CD8-positive, alpha-beta memory T cell (primary cell): ENCODE measurements at places on chromosomes 3 and 15.

DNA sequence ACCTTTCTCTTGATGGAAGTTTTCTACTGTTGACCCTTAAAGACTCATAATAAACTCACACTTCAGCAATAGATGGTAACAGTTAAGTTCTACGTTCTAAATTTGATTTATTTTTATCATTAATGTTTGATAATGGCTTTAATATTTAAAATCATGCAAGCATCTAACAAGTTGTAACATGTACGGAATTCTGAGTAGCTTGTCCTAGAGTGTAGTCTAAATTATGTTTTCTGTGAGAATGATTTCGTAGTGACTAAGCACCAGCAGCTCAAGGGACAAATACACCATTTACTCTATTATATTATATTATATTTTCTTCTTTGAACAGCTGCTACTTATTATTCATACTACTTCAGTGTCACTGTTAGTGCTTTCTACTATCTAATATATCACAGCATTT, 345.6 kb downstream of the NLGN1 start:
- H3K36me3 ChIP-seq, result no peaks in the 10 kb centered on the region
- H3K27ac ChIP-seq, result no peak overlapping the region
- H3K4me1 ChIP-seq, result no peaks in the 10 kb centered on the region

DNA sequence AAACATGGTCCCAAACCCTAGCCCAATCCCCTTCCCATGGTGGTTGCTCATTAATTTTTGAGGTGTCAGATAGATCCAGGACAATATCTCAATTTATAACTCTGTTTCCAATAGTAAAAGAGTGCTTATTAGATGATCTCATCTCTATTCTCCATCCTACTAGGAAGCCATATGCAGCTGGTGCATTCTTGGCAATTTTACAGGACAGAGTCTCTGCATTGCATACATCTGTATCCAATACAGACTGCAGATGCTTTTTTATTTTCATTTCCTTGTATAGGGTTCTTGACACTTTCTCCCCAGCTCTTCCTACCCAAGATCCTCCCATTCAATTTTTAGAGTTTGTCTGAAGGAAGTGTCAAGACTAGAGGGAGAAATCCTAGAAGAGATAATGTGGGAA, 194.8 kb upstream of the DPH6 start:
- no peak for DNase-seq
- H3K4me3 ChIP-seq, result no peak overlapping the region
- H3K4me1 ChIP-seq, result no peaks in the 10 kb centered on the region
- no peaks in the 10 kb centered on the region for H3K27me3 ChIP-seq

GRCh38 chr3:146585156-146585555, 20.0 kb downstream of the PLSCR5 start:
- no peak overlapping the region for H3K4me3 ChIP-seq
- H3K36me3 ChIP-seq, result no peaks in the 10 kb centered on the region
- no peak overlapping the region for H3K27ac ChIP-seq
- DNase-seq, result no peak
- no peaks in the 10 kb centered on the region for H3K4me1 ChIP-seq

GRCh38 chr3:17771177-17772017, 29.0 kb upstream of the TBC1D5 start:
- no peak for DNase-seq
- H3K36me3 ChIP-seq, result no peaks in the 10 kb centered on the region
- no peaks in the 10 kb centered on the region for H3K27me3 ChIP-seq

GRCh38 chr15:43127752-43128151, 5.6 kb upstream of the TMEM62 start:
- peaks cover 5% of the 10 kb centered on the region for H3K4me1 ChIP-seq
- H3K27ac ChIP-seq, result no peak overlapping the region
- H3K27me3 ChIP-seq, result no peaks in the 10 kb centered on the region
- no peak overlapping the region for H3K4me3 ChIP-seq

DNA sequence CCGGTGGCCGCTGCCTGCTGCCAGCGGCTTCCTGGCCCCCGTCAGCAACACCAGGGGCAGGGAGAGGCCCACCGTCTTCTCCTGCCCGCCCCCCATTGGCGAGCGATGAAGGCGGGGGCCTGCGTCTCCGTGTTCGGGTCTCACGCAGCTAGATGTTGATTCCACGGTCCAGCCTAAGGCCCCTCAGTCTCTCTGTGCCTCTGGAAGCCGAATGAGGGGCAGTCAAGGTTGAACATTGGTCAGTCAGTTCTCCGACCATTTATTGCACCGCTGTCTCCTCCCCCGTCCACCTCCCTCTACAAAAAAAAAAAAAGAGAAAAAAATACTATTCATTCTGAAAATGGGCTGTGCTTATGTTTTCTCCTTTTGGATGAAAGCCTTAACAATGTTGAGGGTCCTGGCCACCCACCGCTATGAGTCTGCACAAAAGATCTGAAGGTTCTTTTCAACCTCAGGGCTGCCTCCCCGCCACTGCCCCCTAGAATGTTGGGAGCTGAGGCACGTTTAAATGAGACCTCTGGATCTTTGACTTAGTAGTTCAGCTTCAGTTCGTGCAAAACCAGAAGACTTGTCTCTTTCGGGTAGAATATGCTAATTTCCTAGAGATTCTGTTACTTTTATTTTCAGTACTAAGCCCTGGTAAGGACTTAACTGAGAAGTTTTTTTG, 736 bp downstream of the IREB2 start:
- peaks cover 44% of the 10 kb centered on the region for H3K4me1 ChIP-seq
- H3K27ac ChIP-seq, result peak overlapping the region; percentile 94
- no peak for DNase-seq
- H3K27me3 ChIP-seq, result no peaks in the 10 kb centered on the region
- peaks cover 6% of the 10 kb centered on the region for H3K36me3 ChIP-seq

DNA sequence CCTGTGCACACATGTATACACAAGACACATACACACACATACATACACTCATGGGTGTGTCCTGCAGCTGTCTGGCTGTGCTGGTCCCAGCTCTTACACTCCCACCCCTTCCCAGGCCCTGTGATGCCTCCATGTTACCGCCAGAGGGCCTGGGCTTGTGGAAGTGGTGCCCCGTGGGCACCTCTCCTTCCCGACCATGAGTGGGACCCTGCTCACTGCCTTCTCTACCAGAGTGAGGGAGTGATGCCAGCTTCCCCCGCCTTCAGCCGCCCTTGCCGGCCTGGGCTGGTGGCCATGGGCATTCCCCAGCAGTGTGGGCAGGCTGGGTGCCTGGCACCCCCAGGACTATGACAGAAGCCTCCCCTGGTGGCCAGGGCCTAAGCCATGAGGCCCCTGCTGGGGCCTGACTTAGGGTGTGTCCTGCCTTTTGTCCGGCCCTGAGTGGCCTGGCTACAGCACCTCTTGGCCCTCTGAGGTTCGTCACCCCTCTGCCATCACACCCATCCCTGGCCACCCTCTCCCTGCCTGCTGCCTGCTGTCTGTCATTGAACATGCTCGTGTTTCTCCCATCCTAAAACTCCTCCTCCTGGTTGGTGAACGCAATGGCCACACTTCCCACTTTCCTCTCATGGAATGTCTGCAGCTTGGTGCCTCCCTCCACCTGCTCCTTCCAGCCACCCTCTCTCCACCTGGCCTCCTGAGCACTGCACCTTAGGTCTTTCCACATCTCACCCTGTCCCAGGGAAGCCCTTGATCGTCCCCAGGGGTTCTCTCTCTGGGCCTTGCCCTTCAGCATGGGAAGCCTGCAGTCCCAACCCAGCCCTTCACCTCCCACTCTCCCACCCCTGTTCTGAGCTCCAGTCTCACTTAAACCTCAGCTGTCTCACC, 14.6 kb downstream of the HDAC11 start:
- H3K4me1 ChIP-seq, result no peaks in the 10 kb centered on the region
- H3K4me3 ChIP-seq, result no peak overlapping the region
- H3K27me3 ChIP-seq, result no peaks in the 10 kb centered on the region

GRCh38 chr3:124762661-124763011, 32.4 kb downstream of the UMPS start:
- H3K27ac ChIP-seq, result no peak overlapping the region
- no peaks in the 10 kb centered on the region for H3K27me3 ChIP-seq
- H3K4me1 ChIP-seq, result no peaks in the 10 kb centered on the region
- no peak overlapping the region for H3K4me3 ChIP-seq

DNA sequence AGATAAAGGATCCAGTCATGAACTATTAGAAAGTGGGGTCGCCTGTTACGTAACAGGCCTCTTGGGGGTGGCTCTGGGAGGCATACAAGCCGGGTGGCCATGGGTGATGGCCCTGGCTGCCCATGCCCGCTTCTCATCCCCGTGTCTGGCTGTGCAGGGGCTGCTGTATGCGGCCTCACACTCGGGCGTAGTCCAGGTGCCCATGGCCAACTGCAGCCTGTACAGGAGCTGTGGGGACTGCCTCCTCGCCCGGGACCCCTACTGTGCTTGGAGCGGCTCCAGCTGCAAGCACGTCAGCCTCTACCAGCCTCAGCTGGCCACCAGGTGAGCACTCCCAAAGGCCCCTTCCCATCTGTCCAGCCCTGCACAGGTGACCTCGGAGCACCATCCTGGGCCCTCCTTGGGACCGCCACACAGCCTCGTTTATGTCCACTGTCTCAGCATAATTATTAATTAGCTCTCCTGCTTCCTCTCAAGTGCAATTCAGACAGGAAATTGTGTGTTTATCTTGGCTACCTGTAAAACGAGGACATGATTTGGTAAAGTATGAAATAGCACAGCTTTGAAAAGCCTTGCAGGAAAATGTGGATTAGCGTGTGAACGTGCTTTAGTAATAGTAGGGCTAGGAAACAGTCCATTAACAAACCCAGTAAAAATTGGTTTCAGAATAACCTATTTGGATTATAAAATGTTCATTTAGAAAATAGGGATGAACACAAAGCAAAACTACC, 8.1 kb downstream of the CIB1 start:
- H3K27ac ChIP-seq, result no peak overlapping the region
- DNase-seq, result no peak
- H3K4me1 ChIP-seq, result peaks cover 21% of the 10 kb centered on the region
- no peaks in the 10 kb centered on the region for H3K27me3 ChIP-seq
- H3K36me3 ChIP-seq, result peaks cover 31% of the 10 kb centered on the region

GRCh38 chr15:70466305-70466704, 297.1 kb downstream of the UACA start:
- no peak overlapping the region for H3K27ac ChIP-seq
- no peak for DNase-seq
- peaks cover 5% of the 10 kb centered on the region for H3K27me3 ChIP-seq
- H3K4me1 ChIP-seq, result peaks cover 6% of the 10 kb centered on the region

DNA sequence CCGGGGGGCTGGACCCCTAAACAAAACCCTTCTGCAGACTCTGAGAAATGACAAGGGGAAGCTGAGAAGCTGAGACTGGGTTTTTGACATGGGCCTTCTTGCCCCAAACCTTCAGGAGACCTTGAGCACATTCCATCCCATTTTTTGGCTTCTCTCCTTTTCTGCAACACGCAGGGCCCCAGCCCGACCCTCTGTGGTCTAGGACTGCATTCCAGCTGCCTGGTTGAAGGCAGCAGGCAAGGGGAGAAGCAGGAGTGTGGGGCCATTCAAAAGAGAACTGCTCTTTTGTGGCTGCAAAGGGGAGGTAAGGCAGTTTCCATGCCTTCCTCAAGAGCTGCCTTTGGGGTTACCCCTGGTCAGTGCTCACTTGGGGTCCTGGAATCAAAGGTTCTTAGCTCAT, 263.0 kb downstream of the TLE3 start:
- H3K4me1 ChIP-seq, result no peaks in the 10 kb centered on the region
- no peak overlapping the region for H3K27ac ChIP-seq
- H3K4me3 ChIP-seq, result no peak overlapping the region
- no peaks in the 10 kb centered on the region for H3K36me3 ChIP-seq
- H3K27me3 ChIP-seq, result no peaks in the 10 kb centered on the region

- no peak for DNase-seq
- no peaks in the 10 kb centered on the region for H3K27me3 ChIP-seq
- peaks cover 14% of the 10 kb centered on the region for H3K36me3 ChIP-seq
- peaks cover 69% of the 10 kb centered on the region for H3K4me1 ChIP-seq
- no peak overlapping the region for H3K4me3 ChIP-seq
Observed at GRCh38 chr3:46931631-46932331, 44.8 kb downstream of the CCDC12 start.

- no peak for DNase-seq
- H3K36me3 ChIP-seq, result no peaks in the 10 kb centered on the region
- no peak overlapping the region for H3K4me3 ChIP-seq
- no peaks in the 10 kb centered on the region for H3K4me1 ChIP-seq
Observed at GRCh38 chr15:78345396-78346125, 5.4 kb downstream of the CRABP1 start.

- H3K27me3 ChIP-seq, result no peaks in the 10 kb centered on the region
- peak; percentile 26 for DNase-seq
- H3K4me1 ChIP-seq, result peaks cover 44% of the 10 kb centered on the region
- H3K36me3 ChIP-seq, result no peaks in the 10 kb centered on the region
- peak overlapping the region; percentile 19 for H3K4me3 ChIP-seq
- no peak overlapping the region for H3K27ac ChIP-seq
Observed at GRCh38 chr3:37216597-37217097, 42.3 kb upstream of the LRRFIP2 start.

- DNase-seq, result no peak
- no peaks in the 10 kb centered on the region for H3K27me3 ChIP-seq
- no peak overlapping the region for H3K27ac ChIP-seq
- H3K4me3 ChIP-seq, result no peak overlapping the region
- no peaks in the 10 kb centered on the region for H3K36me3 ChIP-seq
- H3K4me1 ChIP-seq, result no peaks in the 10 kb centered on the region
Observed at GRCh38 chr15:40151499-40151898, 9.4 kb upstream of the BUB1B start.

- no peaks in the 10 kb centered on the region for H3K27me3 ChIP-seq
- H3K36me3 ChIP-seq, result no peaks in the 10 kb centered on the region
- H3K4me1 ChIP-seq, result peaks cover 100% of the 10 kb centered on the region
- peak overlapping the region; percentile 90 for H3K27ac ChIP-seq
Observed at GRCh38 chr15:31359702-31360111, 33.1 kb downstream of the KLF13 start.

DNA sequence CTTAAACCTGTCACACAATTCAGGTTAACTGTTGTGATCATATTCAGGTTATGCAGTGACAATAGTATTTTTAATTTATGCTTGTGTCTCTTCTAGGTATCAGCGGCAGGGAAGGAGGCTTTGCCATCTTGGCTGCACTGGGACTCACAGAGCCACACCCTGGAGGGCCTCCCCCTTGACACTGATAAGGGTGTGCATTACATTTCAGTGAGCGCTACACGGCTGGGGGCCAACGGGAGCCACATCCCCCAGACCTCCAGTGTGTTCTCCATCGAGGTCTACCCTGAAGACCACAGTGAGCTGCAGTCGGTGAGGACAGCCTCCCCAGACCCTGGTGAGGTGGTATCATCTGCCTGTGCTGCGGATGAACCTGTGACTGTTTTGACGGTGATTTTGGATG, 23.6 kb upstream of the BSN start:
- H3K4me3 ChIP-seq, result no peak overlapping the region
- H3K4me1 ChIP-seq, result no peaks in the 10 kb centered on the region
- H3K27ac ChIP-seq, result no peak overlapping the region
- H3K36me3 ChIP-seq, result peaks cover 10% of the 10 kb centered on the region
- no peak for DNase-seq
- H3K27me3 ChIP-seq, result no peaks in the 10 kb centered on the region

DNA sequence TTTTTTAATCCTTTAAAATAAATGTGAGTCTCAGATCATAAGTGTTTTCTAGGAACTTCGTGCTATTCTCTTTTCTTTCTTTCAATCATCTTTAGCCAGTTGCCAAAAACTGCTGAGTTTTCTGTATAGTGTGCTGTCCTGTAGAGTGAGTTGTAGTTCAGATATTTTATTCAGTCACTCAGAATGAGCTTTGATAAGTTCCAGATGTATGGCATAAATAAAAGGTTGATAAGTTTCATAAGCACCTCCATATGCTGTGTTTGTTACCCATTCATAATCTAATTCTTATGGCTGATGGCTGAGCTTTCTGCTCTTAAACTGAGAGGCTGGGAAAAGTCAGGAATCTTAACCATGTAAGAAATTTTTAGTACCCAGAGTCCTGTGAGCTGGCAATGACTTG, 59.3 kb upstream of the COL6A6 start:
- no peak overlapping the region for H3K4me3 ChIP-seq
- DNase-seq, result no peak
- H3K27me3 ChIP-seq, result no peaks in the 10 kb centered on the region
- no peaks in the 10 kb centered on the region for H3K4me1 ChIP-seq
- no peak overlapping the region for H3K27ac ChIP-seq
